ENCODE measurements at places on chromosomes 11 and 22. TPM values are rescaled to one million over a fixed set of nuclear protein-coding genes. Genes with fewer than 3 reads are reported as not detected.
A peak's percentile ranks its signal among the peaks of the same experiment; 100 is the strongest.

DNA sequence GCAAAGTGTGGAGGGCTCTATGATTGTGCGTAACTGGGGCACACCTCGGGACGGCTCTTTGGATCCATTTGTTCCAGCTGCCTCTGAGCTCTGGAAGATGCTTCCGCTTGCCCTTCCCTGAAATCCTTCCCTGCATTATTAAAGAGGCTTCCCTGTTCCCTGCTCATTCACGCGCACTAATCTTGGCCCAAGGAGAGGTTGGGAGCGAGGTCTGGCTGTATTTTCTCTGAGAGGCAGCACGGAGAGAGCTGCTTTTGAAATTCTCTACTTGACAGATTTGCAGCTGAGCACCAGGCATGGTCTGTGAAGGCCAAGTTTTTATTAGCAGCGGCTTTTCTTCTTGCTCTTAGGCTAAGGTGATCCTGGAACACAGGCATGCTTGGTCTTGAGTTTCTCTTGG, 94.8 kb upstream of the NTM start:
- no peak overlapping the region for H3K4me3 ChIP-seq
- no peak for DNase-seq
- H3K27me3 ChIP-seq: no peaks in the 10 kb centered on the region
- H3K4me1 ChIP-seq: peaks cover 53% of the 10 kb centered on the region
- H3K27ac ChIP-seq: peak overlapping the region; percentile 63

DNA sequence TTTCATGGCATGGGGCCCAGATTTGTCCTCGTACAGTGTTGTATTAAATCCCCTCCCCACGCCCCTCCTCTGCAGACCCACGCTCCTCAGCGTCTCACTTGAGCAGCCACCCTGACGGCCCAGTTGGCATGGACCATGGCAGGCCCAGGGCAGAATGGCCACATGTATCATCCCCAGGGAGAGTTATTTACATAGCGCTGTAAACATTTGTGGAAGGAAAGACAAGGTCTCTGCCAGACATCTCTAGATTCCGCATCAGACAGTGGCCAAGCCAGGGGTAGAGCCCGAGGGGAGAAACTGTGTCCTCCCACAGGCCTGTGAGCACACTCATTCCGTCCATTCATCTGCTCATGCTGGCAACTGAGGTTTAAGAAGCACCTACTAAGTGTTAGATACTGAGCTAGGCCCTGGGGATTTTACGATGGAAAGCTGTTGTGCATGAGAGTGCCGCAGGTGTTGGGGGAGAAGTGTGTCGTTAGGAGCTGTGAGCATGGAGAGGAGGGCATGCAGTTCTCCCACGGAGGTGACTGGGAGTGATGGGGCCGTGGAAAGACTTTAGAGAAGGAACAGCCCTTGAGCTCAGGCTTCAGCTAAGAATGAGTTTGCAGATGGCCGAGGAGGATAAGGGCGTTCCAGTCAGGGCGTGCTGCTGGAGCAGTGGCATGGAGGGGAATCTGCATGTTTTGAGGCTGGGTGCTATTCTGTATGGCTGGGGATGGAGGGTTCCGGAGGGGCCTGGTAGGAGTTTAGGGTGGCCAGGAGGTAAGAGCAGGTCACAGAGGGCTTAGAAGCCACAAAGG, 94.9 kb downstream of the GRIK4 start:
- peaks cover 32% of the 10 kb centered on the region for H3K4me1 ChIP-seq
- H3K36me3 ChIP-seq: no peaks in the 10 kb centered on the region
- H3K4me3 ChIP-seq: no peak overlapping the region
- H3K27me3 ChIP-seq: no peaks in the 10 kb centered on the region
- DNase-seq: no peak

- no peaks in the 10 kb centered on the region for H3K27me3 ChIP-seq
- H3K4me3 ChIP-seq: peak overlapping the region; percentile 65
- no peak overlapping the region for H3K27ac ChIP-seq
These were observed 467 bp downstream of the EPS8L2 start for GRCh38 chr11:706439-706956.

GALNT18 gene
- total RNA-seq: 12.2 TPM

HSCB gene
- 17.7 TPM for total RNA-seq

DNA sequence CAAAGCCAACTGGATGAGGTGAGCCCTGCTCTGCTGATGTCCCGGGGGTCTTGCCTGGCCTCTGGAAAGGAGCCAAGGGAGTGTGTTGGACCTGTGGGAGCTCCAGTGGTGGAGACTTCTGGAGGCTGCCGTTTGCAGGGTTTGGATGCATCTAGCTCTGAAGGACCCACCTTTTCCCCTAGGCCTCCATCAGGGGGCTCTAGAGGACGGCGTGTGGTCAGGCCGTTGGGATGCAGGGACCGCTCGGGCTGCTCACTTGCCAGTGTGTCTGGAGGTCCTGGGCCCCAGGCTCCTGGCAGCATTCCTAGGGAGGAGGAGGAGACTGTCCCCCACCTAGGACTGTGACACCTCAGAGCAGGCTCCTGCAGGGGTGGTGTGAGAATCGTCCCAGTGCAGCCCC, 58.3 kb downstream of the PRDM11 start:
- no peak overlapping the region for H3K27ac ChIP-seq
- H3K4me1 ChIP-seq: peaks cover 6% of the 10 kb centered on the region
- H3K36me3 ChIP-seq: no peaks in the 10 kb centered on the region
- DNase-seq: peak; percentile 60
- no peak overlapping the region for H3K4me3 ChIP-seq

Data from GM23338 (cell line).